CD8-positive, alpha-beta T cell (primary cell): ENCODE measurements at places on chromosomes 11 and 22.

DNA sequence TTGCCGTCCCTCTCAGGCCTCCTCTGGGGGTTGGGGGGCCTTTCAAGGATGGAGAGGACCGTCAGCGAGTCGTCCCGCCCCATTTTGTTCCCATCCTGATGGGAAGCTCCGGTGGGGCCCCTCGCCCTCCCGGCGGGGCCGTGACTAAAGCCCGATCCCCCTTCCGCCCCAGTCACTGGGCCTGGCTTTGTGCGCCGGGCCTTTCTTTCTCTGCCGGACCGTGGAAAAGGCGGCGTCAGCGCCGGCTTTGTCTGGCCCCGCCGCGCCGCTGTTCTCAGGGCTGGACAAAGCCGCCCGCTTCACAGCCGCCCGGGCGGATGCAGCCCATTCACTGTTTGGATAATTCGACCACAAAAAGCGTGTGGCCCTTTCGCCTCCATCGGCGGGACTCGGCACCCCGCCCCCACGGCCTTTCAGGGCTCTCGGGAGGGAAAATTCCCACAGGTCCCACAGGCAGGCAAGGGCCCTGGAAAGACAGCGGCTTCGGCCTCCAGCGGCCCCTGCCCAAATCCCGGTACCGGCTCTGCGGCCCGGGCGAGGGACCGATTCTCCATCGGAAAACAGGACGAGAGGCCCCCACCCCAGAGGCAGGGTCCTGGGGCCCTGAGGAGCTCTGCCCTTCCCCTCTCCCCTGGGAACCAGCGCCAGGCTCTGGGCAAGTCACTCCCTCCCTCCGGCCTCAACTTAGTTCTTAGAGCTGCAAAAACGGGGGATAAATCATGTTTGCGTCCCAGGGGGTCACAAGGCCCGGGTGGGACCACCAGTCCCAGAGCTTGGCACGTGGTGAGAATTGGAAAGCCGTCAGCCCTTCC, 87.2 kb downstream of the WNT7B start:
- no peak for DNase-seq

DNA sequence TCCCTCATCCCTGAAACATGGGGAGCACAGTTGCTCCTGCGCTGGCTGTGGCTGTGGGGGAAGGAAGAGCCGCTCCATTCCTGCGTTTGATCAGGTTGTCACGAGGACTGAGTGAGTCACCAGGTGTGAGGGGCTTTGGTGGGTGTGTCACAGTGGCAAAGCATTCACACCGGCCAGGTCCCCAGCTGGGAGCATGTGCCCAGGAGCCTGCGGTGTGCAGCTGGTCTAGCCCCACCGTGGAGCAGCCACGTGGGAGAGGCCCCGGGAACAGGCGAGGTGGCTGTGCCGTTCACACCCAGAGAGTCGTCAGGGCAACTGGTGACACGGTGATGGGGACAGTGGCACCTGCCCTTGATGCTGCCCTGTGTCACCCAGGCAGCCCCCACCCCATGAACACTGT, 47.6 kb upstream of the PPARA start:
- no peak for DNase-seq

GRCh38 chr11:72446929-72447769, 12.8 kb upstream of the CLPB start:
- no peak for DNase-seq

- DNase-seq, result no peak
These were observed 24.1 kb downstream of the FDX1 start for GRCh38 chr11:110453684-110454354.

GRCh38 chr22:29044657-29045176, 16.9 kb downstream of the C22orf31 start:
- DNase-seq, result no peak

- DNase-seq, result no peak
These were observed 125.6 kb upstream of the SORL1-AS1 start for GRCh38 chr11:121578251-121578976.

DNA sequence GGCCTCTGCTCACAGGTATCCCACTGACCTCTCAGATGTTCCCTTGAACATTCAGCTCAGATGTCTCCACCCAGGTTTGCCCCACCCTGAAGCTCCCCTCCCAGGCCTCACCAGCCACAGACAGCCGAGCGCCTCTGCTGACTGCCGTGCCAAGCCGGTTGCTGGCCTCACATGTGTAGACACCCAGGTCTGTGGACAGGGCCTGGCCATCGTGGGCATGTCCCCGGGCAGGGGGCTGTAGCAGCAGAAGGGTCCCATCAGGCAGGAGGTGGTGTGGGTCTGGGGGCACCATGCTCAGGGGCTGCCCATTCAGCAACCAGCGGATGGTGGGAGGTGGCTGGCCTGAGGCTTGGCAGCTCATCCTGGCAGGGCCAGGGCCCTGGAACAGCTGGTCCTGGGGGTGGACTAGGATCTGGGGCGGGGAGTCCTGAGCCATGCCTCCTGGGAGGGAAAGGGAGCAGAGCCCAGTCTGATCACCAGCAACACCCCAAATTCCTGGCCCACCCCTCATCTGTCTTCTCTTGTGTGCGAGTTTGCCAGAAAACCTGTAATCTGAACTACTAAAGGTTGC, 759 bp downstream of the ROBO4 start:
- DNase-seq, result no peak

- no peak for DNase-seq
These were observed 3.6 kb downstream of the C11orf87 start for GRCh38 chr11:109425554-109425953.

DNA sequence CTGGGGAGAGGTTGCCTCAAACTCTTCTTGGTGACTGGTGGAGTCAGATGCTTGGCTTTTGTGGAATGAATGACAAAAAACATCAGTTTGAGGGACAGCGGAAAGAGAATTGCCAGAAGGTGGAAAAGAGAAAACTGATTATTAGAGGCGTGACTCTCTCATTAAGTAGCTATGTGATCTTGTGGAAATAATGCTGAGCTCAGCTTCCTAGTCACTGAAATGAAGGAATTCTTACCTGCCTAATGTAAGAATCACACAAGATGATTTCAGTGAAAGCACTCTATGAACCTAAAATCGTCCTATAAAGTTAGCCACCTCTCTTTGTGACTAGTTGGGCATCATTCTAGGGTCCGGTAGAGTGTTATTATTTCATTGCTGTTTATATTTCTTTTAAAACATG, 498.8 kb downstream of the TMEM135 start:
- no peak for DNase-seq

- no peak for DNase-seq
These were observed 41.3 kb downstream of the SMCO4 start for GRCh38 chr11:93501856-93502255.

GRCh38 chr11:117442869-117443239, 115.2 kb downstream of the CEP164 start:
- DNase-seq, result no peak

DNA sequence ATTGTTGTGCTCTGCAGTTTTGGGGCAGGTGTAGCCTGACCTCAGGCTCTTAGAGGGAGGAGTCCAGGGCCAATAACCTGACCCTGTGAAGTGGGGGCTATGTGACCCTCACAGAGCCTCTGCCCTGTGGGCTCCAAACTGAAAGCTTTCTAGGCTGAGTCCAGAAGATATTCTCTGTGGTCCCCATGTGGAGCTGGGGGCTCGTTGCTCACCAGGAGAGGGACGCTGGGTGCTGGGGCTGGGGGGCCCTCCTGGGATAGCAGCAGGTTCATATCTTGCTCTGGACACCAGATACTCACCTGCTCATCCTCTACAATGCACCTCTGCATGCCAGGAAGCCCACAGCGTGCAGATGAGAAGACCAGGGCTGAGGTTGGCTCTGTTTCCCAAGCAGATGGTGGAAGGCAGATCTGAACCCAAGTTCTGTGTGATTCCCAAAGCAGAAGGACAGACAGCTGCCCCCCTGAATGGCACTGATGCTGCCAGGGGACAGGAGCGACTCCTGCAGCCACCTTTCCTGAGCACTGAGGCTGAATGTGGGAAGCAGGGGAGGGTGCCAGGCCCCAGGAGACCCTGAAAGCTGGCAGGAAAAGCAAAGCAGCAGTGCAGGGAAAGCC, 1022.0 kb downstream of the TBC1D22A start:
- DNase-seq, result no peak

- no peak for DNase-seq
These were observed 61.5 kb downstream of the BCR start for GRCh38 chr22:23241562-23242472.

DNA sequence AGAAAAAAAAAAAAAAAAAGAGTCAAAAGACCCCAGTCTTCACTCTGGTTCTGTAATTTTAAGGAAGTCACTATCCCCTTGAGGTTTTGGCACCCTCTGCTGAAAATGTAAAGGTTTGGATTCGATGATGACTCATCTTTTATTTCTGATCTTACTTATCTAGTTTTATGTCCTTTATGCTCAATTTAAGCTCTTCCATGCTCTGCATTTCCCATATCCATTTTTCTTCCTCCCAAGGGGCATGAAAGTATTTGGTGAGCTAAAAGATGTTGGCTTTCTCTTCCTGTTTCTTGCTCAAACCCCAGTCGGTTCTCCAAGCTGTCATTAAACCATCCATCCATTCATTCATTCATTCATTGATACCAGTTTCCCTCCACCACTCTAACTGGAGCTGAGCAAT, 61.0 kb upstream of the CDON start:
- DNase-seq, result no peak

DNA sequence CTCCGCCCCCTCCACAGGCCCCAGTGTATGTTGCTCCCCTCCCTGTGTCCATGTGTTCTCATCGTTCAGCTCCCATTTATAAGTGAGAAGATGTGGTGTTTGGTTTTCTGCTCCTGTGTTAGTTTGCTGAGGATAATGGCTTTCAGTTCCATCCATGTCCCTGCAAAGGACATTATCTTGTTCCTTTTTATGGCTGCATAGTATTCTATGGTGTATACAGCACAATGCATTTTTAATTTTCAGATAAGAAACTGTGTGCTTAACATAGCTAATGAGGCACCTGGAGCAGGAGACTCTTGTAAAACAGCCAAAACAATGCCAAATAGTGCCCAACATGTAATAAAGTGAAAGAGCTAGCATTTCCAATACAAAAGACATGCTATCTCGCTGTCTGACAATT, 21.8 kb downstream of the ALG9 start:
- no peak for DNase-seq

- DNase-seq, result no peak
These were observed 25.4 kb upstream of the FXYD2 start for GRCh38 chr11:117849781-117850414.

GRCh38 chr11:121890946-121891515, 225.0 kb downstream of the BLID start:
- no peak for DNase-seq

GRCh38 chr11:9277176-9277575, 12.0 kb upstream of the DENND5A start:
- no peak for DNase-seq

DNA sequence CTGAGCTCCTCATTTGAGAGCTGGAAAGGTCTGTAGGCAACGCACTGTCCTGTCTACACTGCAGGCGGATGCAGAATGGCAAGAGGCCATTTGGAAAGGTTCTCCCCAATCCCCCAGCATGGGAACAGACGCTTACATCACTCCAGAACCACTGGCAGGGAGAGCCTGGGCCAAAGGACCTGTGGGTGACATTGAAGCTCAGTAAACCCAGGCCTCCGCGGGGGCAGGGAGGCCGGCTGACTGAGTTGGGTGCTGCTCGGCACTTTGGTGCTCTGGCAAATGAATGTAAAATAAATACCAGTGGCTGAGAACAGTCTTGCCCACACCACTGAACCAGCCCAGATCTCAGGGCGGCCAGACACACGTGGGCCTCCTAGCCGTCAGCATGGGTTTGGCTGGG, 22.4 kb downstream of the TOM1 start:
- DNase-seq, result no peak

DNA sequence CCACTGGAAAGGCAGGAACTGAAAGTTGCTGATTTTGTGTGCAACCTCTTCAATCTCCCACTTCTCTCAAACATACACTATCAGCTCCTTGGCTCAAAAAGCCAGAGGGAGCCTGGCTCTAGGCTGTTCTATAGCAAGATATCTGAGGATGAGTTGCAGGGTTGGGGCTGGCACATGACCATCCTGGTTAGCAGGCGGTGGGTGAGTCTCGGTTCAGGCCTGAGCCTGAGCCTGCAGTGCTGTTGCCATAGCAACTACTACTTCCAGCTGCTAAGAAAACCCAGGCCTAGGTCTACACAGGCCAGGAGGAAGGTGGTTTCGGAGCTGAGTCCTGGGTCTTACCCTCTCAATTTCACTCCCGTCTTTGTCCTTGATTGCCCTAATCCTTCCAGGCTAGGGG, 39.0 kb downstream of the CWC15 start:
- no peak for DNase-seq

DNA sequence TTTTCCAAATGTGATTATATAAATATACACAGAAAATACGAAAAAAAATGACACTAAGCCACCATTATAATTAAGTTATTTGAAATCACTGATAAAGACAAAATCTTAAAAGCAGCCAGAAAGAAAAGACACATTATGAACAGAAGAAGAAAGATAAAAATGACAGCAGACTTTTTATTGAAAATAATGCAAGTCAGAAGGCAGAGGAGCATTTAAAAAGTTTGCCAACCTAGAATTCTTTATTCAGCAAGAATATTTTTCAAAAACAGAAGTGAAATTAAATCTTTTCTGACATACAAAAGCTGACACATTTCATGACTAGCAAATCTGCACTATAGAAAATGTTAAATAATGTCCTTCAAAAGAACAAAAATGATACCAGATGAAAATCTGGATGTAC, 77.8 kb downstream of the CD82 start:
- DNase-seq, result no peak

DNA sequence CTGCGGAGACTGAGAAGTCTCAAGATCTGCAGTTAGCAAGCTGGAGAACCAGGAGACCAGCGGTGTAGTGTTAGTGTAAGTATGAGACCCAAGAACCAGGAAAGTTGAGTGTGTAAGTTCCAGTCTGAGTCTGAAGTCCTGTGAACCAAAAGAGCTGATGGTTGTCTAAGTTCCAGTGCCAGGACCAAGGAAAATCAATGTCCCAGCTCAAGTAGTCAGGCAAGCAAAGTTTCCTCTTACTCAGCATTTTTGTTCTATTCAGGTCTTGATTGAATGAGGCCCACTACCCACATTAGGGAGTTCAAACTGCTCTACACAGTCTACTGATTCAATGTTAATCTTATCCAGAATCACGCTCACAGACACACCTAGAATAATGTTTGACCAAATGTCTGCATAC, 11.0 kb downstream of the USP28 start:
- no peak for DNase-seq

DNA sequence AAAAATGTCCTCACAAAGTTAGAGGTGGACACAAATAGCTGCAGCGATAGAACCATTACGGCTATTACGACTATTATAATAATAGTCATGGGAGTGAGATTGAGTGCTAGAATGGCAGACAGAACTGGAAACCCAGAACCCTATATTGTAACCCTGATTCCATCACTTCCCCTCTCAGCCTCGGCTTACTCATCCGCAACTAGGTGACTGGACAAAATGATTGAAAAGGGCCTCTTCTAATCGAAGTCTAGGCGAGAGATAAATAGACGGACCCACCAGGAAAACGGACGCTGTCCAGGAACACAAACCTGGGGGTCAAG, 629 bp downstream of the PSMA1 start:
- no peak for DNase-seq
